GM23338 (cell line): ENCODE measurements at places on chromosomes 5 and 9. TPM values are rescaled to one million over a fixed set of nuclear protein-coding genes. Genes with fewer than 3 reads are reported as not detected.

DNA sequence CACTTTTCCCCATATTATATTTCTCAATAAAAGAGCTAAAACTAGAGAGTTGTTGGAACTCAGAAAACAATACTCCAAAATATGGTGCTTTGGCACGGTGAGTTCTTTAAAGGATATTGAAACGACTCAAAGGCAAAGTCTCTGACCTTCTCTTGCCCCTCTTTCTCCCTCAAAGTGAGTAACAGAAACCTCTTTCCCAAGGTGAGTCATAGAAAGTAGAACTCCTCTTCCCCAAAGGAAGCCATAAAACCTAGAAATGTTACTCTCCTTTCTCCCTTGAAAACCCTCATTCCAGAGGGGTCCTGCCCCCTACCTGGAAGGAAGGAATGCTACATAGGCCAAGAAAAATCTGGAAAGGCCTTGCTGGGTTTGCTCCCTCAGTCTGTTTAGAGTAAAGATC, 47.5 kb downstream of the RAPGEF6 start:
- no peak for DNase-seq

- DNase-seq: no peak
These were observed 36.1 kb downstream of the TEK start for GRCh38 chr9:27145143-27145542.

Gene PRUNE2
- 22.5 and 26.5 TPM in 2 replicates for total RNA-seq

Gene GADD45G
- total RNA-seq: 12.7 and 15.8 TPM in 2 replicates
